GM12865 (cell line): ENCODE measurements at places on chromosomes 6 and 20.
A peak's percentile ranks its signal among the peaks of the same experiment; 100 is the strongest.

- DNase-seq, result no peak
Measured at GRCh38 chr6:47308198-47308517, 1.5 kb downstream of the TNFRSF21 start.

GRCh38 chr6:42787063-42787472, 5.2 kb downstream of the BICRAL start:
- no peak for DNase-seq

DNA sequence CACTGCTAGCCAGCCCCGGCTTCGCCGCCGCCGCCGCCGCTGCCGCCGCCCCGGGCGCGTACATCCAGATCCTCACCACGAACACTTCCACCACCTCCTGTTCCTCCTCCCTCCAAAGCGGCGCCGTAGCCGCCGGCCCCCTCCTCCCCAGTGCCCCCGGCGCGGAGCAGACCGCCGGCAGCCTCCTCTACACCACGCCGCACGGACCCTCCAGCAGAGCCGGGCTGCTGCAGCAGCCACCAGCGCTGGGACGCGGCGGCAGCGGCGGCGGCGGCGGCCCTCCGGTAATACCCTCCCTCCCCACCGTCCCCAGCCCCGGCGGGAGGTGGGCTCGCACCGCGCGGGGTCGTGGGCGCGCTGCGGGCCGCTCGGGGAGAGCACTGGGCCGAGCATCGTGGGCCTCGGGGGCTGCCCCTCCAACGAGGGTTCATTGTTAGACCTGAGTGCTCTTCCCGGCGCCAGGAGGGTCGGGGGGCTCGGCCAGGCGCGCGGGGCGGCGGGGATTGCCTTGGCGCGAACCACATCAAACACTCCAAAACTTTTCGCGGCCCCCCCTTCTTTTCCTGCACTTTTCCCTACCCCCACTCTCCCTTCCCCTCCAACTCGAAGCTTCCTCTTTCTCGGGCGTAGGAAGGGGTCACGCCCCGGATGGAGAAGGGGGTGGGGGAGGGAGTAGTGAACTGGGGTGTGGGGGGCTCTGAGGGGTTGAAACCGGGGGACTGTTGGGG, 827 bp downstream of the E2F3 start:
- DNase-seq, result peak; percentile 68

DNA sequence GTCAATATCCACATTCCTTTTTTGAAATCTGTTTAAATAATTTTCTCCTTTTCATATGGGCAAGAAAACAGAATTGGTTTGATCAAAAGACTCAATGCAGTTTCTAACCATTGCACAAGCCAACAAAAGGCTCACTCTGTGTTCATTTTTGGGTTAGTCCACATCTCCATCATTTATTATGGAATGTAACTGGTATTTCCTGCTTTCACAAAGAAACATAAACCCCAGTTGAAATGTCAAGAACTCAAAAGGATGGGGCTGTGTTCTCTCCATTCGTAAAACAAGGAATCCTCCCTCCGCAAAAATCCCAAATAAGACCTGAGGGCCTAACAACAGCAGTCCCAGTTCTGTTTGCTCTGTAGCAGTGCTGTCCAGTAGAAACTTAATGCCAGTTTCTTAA, 420.9 kb downstream of the GJA1 start:
- DNase-seq, result no peak

DNA sequence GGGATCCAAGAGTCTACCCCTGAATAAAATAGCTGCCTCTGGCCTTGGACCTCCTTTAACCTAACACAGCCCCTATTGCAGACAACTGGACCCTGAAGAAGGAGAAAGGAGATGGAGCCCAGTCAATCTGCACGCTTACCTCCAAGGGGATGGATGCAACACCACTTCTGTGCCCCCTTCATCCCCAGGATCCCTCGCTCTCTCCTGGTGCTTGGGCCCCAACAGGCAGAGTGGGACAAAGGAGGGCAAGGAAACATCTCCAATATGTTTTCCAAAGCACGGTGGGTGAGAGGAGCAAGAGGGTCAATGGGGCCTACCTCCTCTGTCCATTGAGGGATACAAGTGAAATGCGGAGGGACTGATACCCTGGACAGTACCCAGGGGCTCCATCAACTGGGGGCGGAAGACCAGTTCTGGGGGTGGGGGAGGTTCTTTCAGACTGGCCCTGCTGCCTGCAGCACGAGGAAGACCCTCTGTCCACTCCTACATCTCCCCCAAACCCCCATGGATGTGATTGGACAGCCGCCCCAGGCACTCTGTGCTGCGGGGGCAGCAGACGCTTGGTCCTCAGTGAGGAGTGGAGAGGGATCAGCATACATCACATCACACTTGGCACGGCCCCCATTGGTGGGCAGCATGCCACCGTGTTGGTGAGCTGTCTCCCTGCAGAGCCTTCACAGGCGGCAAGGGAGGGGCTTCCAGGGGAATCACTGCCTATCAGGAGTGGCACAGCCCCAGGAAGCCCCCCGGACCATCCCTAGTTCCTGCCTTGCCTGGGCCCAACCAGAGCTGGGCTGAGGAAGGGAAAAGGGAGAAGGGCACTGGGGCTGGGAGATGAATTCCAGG, 70.6 kb downstream of the MRPL14 start:
- no peak for DNase-seq

- no peak for DNase-seq
Measured at GRCh38 chr20:54642864-54643667, 167.7 kb downstream of the DOK5 start.

DNA sequence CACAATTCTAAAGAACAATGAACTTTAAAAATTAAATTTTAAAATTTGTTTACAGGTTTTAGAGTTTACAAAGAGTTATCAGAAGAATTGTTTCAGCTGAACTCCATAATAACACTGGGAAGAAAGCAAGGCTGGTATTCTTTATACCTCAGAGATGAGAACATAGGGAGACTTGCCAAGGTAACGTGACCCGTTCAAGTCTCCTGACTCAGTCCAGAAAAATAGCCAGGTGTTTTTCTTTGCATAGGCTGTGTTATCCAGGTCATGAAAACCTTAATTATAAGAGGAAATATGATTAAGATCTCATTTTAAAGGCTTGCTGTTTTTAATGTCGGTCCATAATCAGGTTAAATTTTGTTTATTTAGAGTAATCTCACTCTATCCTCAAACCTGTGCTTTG, 8.5 kb upstream of the C6orf141 start:
- DNase-seq, result no peak

DNA sequence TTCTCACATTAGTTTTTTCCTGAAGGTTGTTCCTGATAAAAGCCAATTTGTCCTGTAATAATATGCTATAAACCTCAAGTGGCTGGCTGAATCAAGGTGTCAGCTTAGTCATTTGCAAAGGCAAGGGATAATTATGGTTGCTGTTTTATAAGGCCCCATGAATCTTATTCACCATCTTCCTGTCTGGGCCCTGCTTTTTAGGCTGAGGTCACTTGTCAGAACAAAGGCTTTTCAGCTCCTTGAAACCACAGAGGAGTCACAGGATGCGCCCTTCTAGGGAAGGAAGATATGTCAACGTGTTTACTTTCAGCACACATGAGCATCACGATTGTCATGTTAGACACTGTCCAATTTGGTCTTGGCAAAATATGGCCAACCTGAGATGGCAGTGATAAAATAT, 64.8 kb upstream of the NAA20 start:
- peak; percentile 20 for DNase-seq

DNA sequence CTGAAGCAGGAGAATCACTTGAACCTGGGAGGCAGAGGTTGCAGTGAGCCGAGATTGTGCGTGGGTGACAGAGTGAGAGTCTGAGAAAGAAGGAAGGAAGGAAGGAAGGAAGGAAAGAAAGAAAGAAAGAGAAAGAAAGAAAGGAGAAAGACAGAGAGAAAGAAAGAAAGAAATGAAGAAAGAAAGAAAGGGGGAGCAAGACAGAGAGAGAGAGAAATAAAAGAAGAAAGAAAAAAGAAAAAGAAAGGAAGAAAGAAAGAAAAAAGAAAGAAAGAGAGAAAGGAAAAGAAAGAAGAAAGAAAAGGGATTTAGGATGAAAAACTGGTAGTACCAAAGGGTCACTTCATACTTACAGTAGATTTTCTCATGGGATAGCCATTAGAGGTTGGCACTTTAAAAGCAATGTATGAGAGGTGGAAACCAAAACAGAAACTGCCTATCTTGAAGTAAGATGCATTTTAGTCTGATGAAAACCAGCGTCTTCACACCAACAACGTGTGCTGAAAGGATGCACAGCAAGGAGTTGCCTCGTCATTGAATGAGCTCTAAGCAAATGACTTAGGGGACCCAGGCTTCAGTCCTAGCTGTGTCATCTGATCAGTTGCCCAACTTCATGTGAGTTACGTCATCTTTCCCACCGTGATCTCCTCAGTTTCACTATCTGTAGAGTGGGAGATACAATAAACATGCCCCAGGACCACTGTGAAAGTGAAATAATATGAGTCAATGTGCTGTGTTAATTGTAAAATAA, 133.9 kb upstream of the NEDD9 start:
- peak; percentile 89 for DNase-seq

DNA sequence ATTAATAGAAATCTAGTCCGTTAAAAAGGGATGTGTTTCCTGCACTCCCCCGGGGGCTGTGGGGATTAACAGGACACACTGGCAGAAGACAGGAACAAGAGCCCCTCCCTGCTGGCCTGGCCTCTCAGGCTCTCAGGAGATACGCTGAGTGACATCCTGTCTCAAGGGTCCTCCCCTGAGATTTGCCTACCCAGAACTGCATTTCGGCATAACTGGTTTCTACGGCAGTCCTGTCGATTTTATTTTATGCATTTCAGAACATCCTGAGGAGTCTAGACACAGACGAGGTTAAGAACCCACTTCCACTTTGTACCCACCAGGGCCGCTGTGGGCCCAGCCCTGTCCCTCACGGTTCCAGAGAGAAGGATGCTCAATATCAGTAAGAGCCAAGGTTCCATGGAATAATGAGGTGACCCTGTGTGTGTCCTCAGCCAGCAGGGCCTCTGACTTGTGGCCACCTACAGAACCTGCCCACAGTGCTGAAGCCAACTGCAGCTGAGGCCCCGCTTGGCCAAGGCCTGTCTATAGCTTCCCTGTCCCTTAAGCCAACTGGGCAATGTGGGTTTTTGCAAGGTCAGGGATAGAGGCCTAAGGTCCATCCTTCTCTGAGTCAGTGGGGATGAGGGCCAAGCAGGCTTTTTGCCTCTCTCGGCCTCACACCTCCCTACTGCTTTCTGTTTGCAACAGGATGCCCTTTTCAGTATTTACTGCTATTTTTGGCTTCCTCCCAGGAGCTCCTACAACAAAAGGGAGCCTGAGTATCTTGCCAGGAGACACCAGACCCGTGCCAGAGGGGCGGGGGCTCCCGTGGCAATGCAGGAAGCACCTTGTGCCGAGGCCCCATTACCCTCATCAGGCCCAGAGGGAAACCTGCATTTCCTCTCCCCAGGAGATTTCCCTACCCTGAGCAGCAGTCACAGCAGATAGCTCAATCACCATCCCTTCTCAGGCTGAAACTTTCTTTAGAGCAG, 14.7 kb downstream of the UQCC2 start:
- DNase-seq, result peak; percentile 74

DNA sequence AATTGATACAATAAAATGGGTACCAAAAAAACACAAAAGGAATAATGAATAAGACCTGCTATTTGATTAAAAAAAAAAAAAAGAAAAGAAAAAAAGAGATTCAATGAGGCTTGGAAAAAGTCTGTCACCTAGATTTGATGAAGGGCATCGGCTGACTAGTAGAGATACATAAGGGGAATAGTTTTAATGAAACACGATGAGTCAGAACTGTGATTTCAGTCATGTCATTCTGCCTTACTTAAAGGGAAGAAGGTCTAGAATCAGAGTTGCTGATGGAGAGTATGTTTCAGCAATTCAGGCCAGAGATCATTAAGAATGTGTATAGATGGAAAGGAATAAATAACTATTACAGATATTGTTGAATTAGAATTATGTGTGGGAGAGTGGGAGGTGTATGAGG, 565.9 kb upstream of the RNF217 start:
- no peak for DNase-seq

GRCh38 chr6:90993770-90994169, 406.9 kb upstream of the MAP3K7 start:
- no peak for DNase-seq

DNA sequence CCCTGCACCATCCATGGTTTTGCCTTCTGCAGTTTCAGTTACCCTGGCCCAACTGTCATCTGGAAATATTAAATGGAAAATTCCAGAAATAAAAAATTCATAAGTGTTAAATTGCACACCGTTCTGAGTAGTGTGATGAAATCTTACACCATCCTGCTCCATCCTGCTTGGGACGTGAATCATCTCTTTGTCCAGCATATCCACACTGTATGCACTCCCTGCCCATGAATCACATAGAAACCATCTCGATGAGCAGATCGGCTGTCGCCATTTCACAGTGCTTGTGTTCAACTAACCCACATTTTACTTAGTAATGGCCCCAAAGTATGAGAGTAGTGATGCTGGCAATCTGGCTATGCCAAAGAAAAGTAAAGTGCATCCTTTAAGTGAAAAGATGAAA, 105.9 kb upstream of the ID4 start:
- DNase-seq, result no peak

DNA sequence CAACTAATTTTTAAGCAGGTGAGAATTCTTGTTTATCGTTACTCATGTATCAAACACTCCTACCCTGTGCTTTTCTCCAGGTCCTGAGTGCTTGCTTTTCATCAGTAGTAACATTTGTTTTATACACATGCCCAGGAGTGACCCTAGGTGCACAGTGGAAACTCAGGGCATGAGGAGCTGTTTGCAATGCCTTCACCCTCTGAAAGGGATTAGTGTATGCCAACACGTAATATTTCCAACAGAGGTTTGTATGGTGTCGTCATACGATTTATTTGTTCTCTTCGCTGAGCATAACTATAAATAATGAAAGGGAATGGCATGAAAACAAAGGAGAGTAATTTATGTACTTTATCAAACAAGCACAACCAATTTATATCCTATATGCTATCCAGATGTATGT, 537.4 kb upstream of the MMS22L start:
- DNase-seq, result no peak

DNA sequence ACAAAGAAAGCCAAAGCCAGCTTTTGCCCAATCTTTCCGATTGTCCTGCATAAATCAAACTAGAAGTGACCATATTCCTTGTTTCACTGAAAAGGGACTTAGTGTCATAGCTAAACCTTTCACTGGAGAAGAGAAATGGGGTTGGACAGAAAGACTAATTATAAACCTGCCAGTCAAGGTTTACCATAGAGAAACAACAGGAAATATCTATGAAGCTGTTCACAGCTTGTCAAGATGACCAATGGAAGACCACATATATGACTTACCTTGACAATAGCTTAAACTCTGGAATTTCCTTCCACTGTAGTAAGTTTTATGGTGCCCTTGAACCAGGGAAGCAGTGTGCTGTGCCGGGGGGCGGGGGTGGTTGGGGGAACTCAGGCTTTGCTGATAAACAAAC, 107.7 kb upstream of the PHACTR1 start:
- DNase-seq, result no peak

GRCh38 chr6:92161953-92162352, 1257.4 kb downstream of the EPHA7 start:
- no peak for DNase-seq
